ENCODE measurements at places on chromosomes 12 and 14.

- peak; percentile 75 for DNase-seq
These were observed at the start of gene YAF2 for GRCh38 chr12:42238240-42239140. YAF2 (minus strand) TSS chr12:42238248; CDS start chr12:42238180, 68 bp downstream.

DNA sequence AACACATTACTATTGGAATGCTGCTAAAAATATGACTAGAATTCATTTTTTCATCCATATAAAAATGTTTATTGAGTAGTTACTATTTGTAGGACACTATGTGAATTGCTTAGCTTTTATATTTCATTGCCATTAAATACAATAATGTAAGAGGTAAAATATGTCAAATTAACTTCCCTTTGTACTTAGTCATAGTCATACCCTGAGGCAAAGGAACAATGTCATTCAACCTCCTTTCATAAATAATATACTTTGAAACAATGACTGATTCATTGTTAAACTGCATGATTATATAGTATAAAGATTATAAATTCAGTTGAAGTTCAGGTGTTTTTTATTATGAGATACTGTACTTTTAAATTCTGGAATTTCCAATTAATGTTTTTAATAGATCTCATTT lies 105.2 kb downstream of the GARIN6 start:
- no peak for DNase-seq

- DNase-seq: no peak
These were observed 27.1 kb upstream of the OXA1L start for GRCh38 chr14:22739423-22739822.

DNA sequence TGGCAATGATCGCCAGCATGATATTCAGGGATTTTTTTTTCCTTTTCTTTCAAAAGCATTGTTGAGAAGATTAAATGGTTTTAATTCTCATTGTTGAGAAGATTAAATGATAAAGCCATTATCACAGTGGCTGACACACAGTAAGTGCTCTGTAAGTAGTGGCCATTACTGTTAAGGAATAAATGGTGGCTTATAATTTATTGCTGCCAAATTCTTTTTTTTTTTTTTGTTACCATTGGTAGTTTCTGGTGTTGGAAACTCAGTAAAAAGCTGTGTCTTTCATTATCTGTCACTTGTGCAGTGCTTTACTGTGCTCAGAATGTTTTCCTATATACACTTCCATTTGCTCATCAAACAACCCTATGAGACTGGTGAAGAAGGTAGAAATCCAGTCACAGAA lies 15.3 kb downstream of the YAF2 start:
- DNase-seq: no peak

DNA sequence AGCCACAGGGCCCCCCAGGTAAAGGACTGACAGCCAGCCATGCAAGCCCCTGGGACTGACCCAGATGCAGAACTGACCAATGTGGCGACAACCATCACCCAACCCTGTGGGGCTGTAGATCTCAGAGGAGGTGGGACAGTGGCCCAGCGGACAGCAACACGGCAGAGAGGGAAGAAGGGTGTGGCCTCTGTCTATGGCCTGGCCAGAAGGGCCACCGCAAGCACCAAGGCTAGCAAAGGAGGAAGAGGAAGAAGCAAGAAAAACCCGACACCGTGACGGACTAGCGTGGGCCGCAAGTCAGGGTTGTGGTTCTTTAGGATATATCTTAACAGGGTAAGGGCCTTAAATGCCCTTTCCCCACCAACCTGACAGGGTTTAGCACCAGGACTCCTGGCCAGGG lies 71.2 kb downstream of the ITPK1 start:
- DNase-seq: no peak

- DNase-seq: peak; percentile 69
These were observed at the start of gene ALDH2 for GRCh38 chr12:111766608-111767361. ALDH2 (plus strand) TSS chr12:111766933; CDS start chr12:111766983, 50 bp downstream.

- no peak for DNase-seq
These were observed 314.9 kb downstream of the TMEM121 start for GRCh38 chr14:105841022-105842009.

GRCh38 chr12:111687255-111687654 lies 1.4 kb downstream of the ACAD10 start:
- DNase-seq: no peak

DNA sequence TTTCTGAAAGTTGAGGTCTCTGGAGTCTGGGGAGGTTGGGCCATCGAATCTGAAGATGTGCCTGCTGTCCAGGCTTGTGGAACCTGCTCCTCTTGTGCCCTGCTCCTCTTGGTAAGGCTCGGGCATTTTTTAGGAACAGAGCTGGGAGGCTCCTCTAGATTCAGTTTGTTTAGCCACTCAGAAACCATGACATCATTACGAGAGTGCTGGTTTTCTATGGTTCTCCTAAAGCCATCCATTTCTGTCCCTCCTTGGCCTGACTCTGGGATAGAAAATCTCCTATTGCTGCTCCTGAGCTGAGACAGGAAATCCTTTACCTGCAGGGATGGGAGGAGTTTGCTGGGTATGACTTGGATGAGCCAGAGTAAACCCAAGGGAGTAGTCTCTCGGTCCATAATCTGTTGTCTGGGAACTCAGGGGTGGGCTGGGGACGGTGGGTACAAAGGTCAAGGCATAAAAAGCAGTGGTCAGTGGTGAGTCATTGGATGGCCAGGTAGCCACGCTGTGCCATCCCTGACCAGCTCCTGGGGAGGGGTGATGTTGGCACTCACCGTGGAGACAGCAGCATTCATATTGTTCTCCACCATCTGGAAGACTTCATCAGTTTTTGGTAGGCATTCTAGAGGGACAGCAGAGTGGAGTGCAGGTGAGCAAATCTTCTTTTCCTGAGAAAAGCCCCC lies 2.4 kb upstream of the ADCY4 start:
- no peak for DNase-seq

DNA sequence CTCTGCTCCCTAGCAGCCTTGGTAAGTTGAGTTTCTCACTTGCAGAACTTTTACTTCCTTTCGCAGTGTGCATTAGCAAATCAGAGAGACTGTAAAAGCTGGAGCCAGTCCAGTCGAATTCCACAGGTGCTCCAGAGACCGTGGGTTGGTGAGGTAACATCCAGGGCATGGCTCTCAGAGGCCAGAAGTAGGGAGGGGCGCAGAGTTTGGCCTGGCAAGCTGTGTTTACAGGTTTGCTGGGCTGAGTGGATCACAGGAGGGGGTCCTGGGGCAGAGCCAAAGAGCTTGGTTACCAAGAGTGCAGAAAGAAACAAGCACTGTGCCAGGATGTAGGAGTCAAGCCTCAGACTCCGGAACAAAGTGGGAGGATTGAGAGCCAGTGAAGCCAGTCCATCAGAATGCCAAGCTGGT lies 10.2 kb upstream of the BHLHE41 start:
- DNase-seq: no peak

DNA sequence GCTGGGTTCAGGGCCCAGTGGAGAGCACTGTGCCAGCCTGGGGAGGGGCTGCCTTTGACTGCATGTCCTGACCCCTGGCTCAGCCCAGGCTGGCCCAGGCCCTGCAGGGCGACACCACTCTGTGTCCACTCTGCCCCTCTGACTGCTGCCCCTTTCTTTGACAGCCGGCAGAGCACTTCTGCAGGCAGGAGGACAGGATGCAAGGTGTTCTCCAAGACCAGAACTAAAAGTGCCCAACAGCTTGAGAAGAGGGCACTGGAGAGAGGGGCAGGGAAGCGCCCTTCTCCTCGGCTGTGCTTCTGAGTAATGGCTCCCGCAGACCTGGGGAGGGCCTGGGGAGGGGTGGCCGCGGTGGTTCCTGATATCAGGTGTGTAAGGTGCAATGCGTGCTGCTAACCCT lies 72.7 kb downstream of the WDR20 start:
- DNase-seq: no peak

DNA sequence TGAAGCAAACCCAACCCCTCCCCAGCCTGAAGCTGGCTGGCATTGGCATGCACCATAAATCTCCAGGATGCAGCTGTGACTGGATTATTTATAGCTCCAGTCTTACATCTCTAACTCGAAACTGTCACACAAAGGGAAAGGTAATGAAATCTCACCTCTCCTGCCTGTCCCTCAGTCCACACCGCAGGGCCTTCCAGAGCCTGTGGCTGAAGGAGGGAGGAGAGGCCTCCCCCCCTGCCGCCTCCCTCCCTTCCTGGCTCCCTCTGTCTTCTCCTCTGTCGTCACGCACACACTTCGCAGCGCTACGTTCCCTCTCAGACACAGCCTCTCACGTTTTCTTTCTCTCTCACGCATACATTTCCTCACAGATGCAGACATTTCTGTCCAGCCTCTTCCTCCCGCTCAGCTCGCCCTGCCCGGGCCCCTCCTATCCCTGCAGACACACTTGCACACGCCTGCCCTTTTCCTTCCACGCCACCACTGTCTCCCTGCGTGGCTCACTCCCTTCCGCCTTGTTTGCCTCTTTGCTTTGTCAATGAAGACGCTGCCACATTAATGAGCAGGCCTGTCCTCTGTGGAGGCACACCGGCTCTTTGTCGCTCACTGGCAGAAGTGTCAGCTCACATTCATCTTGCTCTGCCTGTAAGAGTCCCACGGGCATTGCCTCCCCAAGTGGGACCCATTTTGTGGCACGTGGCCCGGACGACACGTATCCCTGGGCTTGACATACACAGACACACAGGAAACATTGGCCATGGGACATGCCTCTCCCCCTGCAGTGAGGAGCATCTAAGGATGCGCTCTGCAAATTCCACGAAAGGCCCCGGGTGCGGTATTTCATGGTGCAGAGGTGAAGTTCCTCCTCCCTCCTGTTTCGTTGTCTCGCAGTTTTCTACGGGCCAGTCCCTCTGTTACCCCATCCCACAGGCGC lies 27.9 kb downstream of the IRF2BPL start:
- no peak for DNase-seq

- no peak for DNase-seq
These were observed 163.9 kb upstream of the VASH1 start for GRCh38 chr14:76597387-76597786.
